ENCODE measurements at places on chromosomes 4 and X. TPM values are rescaled to one million over a fixed set of nuclear protein-coding genes. Genes with fewer than 3 reads are reported as not detected.

Gene APBB2
- 118 TPM for total RNA-seq

Gene CT47B1
- not detected for total RNA-seq

Gene FAM133A
- total RNA-seq: not detected

Gene CDX4
- not detected for total RNA-seq

Gene ERAS
- not detected for total RNA-seq

Gene FAM9B
- total RNA-seq: not detected

Gene CXCL1
- 11.4 TPM for total RNA-seq

Gene RAB39B
- 0.14 TPM for total RNA-seq

Gene CXorf65
- total RNA-seq: not detected
